ENCODE measurements at places on chromosomes 2 and 18.

GRCh38 chr2:67726416-67726815 lies 329.3 kb downstream of the ETAA1 start:
- no peak for DNase-seq

- no peak for DNase-seq
Measured at GRCh38 chr2:144659731-144660275, 139.9 kb upstream of the ZEB2 start.

GRCh38 chr2:147342329-147342728 lies 502.5 kb upstream of the ACVR2A start:
- DNase-seq, result no peak

DNA sequence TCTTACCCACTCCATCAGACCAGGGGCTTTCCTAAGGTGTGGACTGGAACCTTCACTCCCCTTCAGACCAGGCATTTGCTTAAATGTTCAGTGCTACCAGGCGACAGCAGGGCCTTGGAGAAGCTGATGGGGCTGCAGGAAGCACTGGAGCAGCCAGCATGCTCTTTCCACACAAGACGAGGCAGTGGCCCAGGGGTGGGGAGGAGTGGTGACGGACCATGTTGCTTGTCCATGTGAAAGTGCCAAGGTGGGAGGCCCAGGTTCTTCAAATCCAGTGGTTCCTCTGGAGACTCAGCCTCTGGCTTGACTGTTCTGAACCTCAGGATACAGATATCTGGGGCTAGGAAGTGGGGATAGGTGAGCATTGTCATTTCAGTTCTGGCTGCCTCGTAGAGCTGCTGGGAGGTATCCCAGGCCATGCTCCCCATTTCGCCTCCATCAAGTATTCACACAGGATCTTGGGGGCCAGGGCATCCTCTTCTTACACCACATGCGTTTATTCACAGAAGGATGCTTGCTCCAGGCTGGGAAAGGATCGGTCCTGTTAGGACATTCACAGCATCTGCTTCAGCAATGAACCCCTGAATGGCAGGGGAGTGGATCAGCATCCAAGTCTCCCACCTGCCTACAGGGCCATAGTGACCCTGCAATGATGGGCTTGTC lies 62.2 kb downstream of the SFXN5 start:
- DNase-seq, result no peak

GRCh38 chr2:187989925-187990623 lies 301.6 kb upstream of the GULP1 start:
- DNase-seq, result no peak

DNA sequence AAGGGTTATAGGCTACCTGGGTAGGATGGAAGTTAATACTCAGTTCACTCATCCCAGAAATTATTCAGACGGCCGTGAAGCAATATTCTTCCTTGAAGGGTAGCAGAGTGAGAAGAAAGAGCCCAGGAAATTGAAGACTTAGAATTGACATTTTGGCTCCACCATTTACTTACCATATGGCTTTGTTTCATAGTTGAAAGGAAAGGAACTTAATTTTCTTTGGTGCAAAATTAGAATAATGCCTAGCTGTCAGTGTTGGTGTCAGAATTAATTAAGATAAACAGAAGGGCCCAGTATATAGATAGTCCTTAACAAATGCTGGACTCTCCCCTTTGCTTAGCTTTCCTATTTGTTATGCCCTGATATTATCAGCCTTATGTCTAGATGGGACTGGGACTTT lies 263.2 kb downstream of the KCNJ3 start:
- DNase-seq, result no peak

GRCh38 chr2:220814441-220814840 lies 757.7 kb downstream of the EPHA4 start:
- no peak for DNase-seq

GRCh38 chr2:168773719-168774521 lies 28.5 kb upstream of the NOSTRIN start:
- peak; percentile 68 for DNase-seq

DNA sequence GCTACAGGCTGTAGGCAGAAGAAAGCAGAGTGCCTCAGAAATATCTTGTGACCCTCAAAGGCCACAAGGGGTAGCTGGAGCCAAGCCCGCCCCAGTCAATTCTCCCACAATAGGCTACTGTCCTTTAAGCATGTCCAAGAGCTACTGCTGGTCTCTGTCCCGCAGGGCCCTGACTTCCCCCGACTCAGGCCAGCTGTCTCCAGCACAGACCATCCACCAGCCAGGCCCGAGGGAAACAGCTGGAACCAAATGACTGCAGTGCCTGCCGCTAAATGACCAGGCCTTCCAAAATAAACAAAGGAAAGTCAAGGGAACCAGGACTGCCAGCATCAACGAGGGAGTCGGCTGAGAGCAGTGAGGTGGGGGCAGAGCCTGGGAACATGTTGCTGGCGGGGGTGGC lies 36.7 kb downstream of the MCFD2 start:
- DNase-seq, result no peak

DNA sequence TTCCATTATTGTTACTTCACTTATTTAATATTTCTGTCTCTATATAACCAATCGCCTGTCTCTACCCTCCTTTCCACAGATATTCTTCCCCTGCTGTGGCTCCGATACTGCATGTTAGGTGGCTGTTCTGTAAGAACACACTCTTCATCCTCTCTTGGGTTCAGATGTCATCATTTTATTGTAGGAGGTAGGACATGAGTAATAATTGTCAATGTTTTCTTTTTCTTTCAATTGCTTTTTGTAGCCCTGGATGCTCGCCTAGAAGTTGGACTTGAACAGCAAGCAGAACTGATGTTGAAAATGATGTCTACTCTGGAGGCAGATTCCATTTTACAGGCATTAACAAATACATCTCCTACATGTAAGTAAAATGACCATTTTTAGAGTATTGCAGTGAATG lies 128.6 kb downstream of the BIRC6 start:
- DNase-seq, result no peak

DNA sequence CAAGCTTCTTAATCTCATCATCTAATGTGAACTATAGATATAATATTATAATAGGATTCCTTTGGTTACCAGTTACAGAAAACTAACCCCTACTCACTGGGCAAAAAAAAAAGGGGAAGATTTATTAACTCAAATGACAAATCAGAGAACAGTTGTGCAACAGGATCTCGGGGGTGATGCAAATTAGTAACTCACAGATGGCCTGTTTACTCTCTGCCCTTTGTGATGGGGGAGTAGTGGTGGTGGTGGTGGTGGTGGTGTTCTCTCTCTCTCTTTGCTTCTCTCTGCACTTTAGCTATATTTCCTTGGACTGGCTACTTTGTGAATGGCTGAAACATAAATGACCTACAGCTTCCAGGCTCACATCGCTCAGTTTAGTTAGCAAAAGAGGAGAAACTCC lies 59.0 kb downstream of the TMEM247 start:
- no peak for DNase-seq

- DNase-seq, result no peak
Measured at GRCh38 chr2:59033661-59034060, 792.5 kb upstream of the FANCL start.

DNA sequence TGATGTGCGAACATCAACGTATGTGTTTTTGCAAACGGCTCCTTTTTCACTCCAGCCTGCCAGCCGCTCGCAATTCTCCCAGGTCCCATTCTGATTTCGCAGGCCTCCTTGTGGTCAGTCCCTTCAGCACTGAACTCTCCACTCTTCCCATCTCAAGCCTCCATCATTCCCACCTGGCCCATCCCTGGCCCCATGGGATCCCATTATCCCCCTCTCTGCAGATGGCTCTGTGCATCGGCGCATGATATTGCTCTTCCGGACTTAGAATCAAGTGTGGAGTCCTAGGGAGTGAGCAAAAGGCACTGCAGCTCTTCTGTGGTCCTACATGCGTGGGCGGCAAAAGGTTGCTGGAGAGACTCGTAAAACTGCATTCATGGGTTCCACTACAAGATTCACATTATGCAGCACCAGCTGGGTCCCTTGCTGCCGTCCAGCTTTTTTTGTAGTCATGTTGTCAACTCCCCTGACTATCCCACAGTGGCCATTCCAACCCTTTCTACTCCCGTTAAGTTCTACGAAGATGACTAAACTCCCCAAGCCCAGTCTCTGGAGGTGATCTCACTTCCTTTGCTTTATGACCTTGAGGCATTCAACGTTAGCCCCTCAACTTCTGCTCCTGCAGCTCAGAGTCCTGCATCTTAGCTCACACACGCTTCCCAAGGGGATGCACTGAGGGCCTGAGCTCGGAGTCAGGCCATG lies 125.3 kb upstream of the NRP2 start:
- DNase-seq, result no peak

GRCh38 chr2:96202152-96202854 lies 6.3 kb downstream of the STARD7 start:
- DNase-seq, result no peak

DNA sequence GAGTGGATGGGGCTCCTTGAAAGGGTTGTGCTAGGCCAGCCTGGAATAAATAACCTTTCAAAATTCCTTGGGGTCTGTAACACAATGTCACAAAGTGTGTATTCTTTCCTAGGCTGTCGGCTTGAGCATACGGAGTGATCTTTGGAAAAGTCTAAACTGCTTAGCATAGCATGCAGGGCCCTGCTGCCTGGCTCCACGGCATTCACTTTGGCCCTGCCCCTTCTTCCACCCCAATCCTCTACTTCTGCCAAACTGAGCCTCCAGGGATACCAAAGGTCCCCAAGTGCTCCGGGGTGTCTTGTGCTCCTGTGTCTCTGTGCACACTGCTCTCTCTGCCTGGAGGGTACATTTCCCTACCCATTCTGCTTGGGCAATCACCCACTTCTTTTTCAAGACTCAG lies 196.1 kb downstream of the LTBP1 start:
- DNase-seq, result no peak

- DNase-seq, result no peak
Measured at GRCh38 chr2:164412831-164413230, 208.5 kb downstream of the GRB14 start.

DNA sequence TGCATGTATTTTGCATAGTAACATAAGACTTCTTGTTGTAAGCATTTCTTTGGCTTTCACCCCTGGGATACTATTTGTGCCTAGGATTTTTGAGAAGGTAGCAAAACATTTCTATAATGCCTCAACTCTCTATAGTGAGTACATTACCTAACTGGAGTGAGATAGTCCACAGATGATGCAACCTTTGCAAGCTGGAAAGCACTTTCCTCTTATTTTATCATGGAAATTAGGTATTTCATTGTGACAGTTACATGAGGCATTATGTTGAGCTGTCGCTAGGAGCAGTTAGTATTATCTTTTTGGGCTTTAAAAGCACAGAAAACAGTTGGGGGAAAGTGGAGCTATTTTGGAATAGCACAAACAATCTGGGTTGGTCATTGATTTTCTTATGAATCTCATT lies 786.2 kb downstream of the DCC start:
- DNase-seq, result no peak

DNA sequence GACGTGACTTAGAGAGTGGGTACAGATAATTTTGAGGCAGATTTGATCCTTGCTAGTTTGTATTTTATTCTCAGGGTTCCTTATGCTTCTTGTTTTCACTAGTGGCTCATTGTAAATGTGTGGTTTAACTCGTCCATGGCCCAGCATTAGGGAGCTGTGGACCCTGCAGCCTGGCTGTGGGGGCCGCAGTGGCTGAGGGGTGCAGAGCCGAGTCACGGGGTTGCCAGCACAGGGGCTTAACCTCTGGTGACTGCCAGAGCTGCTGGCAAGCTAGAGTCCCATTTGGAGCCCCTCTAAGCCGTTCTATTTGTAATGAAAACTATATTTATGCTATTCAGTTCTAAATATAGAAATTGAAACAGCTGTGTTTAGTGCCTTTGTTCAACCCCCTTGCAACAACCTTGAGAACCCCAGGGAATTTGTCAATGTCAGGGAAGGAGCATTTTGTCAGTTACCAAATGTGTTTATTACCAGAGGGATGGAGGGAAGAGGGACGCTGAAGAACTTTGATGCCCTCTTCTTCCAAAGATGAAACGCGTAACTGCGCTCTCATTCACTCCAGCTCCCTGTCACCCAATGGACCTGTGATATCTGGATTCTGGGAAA lies 269.9 kb downstream of the MYT1L start:
- no peak for DNase-seq

DNA sequence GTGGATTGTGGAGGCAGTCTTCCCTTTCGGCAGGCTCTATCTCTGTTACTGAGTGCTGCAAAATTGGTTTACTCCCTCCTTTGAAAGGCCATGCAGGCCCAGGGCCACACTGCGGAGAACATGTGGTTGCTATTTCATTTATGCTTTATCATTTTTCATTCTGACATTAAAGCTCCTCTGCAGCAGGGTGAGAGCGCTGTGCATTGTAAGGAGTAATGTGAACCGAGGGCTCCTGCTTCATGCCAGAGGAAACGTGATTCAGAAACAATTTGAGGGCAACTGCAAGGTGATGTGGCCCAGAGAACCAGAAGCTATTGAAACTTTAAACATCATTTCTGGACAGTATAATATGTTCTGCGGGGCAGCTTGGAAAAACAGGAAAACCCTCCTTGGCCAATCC lies 341.6 kb upstream of the NT5C1B start:
- DNase-seq, result no peak

DNA sequence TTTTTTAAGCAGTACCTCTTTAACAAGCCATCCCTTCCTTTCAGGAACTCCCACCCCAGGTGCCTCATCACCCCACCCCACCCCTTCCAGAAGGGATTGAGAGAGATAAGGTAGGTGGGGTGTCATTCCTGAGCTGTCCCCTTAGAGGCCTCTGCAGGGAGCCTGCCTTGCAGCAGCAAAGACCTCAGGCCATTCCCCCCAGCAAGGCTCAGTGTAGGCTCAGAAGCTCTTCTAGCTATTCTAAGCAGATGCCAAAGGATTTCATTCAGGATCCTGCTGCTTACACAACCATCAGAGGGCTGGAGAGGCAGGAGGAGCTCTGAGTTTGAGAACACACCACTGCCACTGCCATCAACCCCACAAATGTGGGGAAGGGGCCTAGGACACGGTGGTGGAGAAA lies 5.8 kb upstream of the FIGLA start:
- DNase-seq, result no peak

GRCh38 chr2:98454073-98454472 lies 9.4 kb downstream of the INPP4A start:
- no peak for DNase-seq

GRCh38 chr2:211367293-211367692 lies 810.9 kb downstream of the CPS1 start:
- DNase-seq, result no peak

DNA sequence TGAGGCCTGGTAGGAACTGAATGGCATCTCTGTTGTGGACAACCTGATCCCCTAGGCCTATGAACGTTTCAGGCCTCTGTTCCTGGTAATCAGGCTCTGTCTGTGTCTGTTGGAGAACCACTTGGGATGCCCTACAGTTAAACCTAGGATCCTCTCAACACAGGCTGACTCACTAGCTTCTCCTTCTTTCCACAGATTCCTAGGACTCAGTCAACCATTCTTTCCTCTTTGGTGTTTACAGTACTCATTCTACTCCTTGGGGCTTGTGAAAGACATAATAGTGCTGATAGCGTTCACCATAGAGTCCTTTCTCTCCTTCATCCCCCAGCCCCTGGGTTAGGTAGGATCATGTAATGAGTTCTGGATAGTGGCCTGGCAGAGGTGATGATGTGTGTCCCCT lies 544.3 kb downstream of the METTL4 start:
- no peak for DNase-seq

- DNase-seq, result no peak
Measured at GRCh38 chr2:151845884-151846283, 17.7 kb upstream of the ARL5A start.
